ENCODE measurements at places on chromosomes 5 and 9.

GRCh38 chr9:112059145-112059965 is 115.7 kb downstream of the SUSD1 start:
- DNase-seq = peak; percentile 91

DNA sequence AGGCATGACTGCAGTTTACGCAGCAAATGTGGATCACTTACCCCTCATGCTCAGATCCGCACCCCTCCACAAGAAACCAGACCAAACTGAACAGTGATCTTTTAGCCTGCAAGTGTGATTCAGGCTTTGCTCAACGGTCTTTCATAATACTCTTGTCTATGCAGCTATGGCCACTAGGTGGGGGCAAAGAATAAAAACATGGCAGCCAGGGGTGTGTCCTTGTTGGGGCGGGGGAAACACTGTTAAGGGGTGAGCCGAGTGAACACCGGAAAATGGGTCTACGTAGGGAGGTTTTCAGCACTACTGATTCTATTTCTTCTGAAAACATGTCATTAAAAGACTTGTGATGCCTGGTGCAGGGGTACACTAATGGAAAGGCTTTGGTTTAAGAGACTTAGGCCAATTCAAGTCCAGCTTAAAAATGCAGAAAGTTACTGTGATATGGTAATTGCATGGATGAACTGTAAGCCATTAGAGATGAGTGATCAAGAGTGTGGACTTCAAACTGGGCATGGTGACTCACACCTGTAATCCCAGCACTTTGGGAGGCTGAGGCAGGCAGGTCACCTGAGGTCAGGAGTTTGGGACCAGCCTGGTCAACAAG is 49.9 kb upstream of the GPR151 start:
- peak; percentile 53 for DNase-seq

DNA sequence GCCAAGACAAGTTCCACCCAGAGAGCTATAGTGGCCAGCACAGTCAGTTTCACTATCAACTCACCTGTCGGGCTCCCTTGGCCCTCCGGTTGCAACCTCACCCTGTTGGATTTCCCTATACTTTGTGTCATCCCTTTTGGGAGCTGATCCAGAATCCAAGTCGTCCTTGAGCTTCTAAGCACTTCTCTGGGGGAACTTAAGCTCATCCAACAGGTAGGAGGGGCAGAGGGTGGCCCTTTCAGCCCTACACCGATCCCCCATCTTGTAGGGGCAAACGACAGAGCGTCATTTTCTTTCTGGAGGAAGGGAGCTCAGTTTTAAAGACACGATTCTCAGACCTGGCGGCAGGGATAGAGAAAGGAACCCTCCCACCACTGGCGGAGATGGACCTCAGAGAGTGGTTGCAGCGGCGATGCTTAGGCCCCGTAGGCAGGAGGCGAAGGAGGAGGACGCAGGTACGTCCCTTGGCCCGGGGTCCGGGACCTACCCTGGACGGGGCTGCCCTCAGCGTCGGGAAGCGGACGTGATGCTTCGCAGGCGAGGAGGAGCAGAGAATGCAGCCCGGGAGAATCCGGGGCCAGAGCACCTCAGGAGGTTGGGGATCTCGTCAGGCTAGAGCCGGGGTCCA is 519 bp downstream of the ZER1 start:
- peak; percentile 21 for DNase-seq

GRCh38 chr5:151480384-151481293 is 33.2 kb downstream of the SLC36A1 start:
- peak; percentile 84 for DNase-seq

DNA sequence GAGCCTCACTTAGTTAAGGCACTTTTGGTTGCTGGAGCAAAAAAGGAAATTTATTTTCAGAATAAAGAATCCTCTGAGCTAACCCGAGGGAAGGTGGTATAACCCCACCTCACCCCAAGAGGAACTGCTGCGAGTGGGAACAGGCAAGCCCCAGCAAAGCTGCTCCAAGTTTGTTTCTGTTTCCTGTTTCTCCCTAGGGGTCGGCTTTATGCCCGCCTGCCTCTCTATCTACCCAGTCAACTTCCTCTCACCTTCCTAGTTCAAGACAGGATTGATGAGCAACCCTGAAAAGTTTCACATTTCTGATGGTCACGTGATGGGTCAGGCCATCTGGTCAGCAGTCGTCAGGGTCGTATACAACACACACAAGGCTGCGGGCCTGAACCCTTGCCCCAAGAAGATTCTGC is 31.1 kb downstream of the TRIO start:
- peak; percentile 54 for DNase-seq

DNA sequence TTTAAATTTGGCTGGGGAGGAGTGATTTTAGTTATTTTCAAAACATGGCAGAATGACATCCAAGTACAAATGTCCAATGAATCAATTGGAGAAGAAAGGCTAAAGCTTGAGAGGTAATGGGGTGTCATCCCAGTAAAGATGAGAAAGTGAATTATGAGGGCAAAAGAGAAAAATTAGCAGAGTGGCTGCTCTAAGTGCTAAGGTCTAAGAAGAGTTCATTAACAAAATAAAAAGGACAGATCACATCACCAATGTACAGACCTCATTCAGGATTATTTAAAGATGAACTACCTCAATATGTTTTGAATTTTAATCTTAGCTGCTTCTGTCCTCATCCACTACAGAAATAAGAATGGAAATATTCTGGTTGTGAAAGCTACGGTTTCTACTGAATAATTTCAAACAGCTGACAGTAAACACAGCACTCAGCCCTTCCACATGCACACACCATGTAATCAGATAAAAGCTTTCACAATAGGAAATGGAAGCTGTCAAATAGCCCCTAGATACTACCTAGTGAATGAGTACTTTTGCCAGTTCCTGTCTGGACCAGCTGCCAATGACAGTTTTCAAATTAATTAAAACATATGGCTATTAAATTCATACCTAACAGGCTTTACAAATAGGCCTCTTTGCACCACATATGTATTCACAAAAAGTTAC is 171.5 kb downstream of the SSBP2 start:
- DNase-seq = peak; percentile 13

- no peak for DNase-seq
These were observed 825 bp downstream of the LRRC14B start for GRCh38 chr5:191949-192690.
